ENCODE measurements at places on chromosomes 6 and 20.

DNA sequence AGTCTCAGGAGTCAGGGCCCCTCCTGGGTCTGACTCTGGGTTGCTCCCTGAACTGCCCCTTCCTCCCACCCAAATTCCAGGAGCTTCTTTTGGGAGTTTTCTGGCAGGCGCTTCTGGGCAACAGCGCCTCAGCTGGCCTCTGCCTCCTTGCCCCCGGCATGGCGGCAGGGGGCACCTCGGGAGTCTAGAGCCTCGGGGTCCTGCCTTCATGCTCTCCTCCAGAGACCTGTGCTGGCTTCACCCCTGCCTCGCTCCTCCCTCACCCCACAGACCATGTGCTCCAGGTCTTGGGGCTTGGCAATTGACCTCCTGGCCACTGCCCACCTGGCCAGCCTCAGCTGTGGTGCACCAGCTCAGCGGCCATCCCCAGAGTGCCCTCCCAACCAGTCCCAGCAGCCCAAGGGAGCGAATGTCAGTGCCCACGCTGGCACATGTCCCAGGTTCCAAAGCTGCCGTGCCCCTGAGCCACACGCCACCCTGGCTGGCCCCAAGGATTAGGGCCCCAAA is 43.4 kb downstream of the SRC start:
- no peak for DNase-seq

DNA sequence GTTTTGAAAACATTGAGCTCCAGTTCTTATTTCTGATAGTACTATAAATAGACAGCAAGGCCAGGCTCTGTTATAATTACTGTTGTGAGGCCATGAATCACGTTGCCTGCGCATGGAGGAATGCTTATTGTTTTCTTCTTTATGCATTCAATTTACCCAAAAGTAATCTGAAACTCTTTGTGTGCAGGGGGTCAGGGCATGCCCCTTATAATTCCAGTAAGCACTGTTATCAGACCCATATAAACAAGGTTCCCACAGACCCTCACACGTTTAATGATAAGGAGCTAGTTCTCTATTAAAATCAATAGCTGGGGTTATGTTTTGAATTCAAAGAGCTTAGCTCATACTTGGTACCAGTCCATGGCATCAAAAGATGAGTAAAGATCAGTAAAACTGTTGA is 174.8 kb upstream of the ARG1 start:
- no peak for DNase-seq

GRCh38 chr6:128918886-128919285 is 35.9 kb downstream of the LAMA2 start:
- DNase-seq = no peak

- DNase-seq = no peak
Measured at GRCh38 chr20:16173044-16173443, 400.2 kb downstream of the KIF16B start.

DNA sequence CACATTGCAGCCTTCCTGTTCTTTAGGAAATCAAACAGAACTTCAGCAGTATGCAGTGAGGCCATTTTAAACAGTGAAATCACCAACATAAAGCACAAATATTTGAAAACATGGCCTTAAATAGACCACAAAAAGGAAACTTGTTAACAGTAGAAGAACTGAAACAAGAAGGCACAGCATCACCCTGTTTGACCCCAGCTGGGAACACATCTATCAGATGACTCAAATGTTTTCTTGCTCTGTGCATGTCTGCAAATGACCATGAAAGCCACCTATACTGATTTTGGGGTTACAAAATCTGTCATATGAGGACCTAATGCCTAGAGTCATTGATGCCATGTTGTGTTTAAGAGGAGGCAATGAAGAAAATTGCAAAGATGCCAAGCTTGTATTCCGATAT is 123.8 kb upstream of the ADGRF1 start:
- no peak for DNase-seq

- DNase-seq = no peak
Measured at GRCh38 chr20:12237772-12238171, 320.1 kb downstream of the BTBD3 start.

GRCh38 chr6:12165297-12165696 is 124.9 kb upstream of the EDN1 start:
- no peak for DNase-seq
